ENCODE measurements at places on chromosomes 3 and 15.
A peak's percentile ranks its signal among the peaks of the same experiment; 100 is the strongest.

- no peak for DNase-seq
These were observed 84.4 kb downstream of the ANKRD28 start for GRCh38 chr3:15713364-15713763.

DNA sequence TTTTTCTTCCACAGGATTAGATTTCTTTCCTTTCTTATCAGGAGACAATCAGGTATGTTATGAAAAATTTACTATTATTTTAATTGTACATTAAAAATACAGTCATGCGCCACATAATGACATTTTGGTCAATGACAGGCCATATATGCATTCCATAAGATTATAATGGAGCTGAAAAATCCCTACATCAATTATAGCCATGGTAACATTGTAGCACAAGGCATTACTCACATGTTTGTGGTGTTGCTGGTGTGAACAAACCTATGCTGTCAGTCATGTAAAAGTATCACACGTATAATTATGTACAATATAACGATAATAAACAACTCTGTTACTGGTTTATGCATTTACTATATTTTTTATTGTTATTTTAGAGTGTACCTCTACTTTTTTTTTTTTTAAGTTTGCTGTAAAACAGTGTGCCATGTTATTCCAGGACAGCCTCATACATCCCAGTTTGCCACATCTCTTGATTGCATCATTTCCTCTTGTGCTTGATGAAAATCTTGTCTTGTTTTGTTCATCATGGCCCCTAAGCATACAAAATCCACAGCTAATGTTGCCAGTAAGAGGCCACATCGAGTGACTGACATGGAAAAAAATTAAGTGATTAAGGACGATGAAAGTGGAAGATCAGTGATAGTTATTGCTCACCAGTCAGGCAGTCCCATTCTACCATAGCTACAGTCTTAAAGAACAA, 21.4 kb downstream of the CALML4 start:
- no peak for DNase-seq

DNA sequence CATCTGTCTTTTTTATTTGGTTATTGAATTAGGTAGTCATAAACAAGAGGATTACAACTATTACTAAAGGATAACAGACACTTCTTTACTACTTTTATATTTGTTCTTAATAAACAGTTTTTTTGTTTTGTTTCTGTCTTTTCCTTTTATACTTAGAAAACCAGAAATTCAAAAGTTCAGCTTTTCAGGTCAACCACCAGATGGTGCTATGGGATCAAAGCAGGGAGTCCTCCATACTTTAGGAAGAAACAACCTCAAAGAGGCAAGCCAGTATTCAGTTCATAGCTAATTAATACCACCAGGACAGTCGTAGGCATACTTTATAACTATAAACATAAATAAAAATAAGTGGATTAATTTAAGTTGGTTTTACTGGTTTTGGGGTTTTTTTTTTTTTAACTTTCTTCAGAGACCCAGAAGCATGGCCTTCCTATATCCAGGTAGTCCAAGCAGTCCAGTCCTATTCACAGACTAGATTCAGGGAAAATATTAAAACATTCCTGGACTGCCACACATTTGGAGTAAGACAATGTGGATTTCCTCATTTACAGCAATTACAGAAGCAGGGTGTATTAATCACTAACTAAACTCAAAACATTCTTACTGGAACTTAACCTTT, 16.0 kb upstream of the EID1 start:
- DNase-seq = peak; percentile 55

GRCh38 chr15:51798281-51798680, 31.2 kb upstream of the TMOD3 start:
- DNase-seq = no peak

- no peak for DNase-seq
These were observed 50.1 kb downstream of the GPR176 start for GRCh38 chr15:39869858-39870515.

DNA sequence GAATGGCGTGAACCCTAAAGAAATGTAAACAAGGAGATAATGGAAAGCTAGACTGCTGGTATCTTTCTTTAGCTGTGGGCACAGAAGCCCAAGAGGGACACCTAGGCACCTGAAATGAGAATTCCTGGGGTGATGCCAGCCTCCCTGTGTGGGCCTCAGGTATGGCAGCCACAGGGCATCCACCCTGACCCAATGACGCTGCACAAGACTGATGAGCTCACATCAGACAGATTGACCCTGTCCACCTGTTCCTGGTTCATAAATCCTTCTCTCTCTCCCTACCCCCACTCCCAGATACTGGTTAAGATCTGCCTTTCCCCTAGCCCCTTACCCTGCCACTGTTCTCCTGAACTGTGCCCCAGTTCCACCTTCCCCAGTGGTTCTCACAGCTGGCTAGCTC, 1.5 kb downstream of the GLB1 start:
- DNase-seq = no peak

- no peak for DNase-seq
These were observed 168.2 kb downstream of the ECT2 start for GRCh38 chr3:172918568-172919296.

DNA sequence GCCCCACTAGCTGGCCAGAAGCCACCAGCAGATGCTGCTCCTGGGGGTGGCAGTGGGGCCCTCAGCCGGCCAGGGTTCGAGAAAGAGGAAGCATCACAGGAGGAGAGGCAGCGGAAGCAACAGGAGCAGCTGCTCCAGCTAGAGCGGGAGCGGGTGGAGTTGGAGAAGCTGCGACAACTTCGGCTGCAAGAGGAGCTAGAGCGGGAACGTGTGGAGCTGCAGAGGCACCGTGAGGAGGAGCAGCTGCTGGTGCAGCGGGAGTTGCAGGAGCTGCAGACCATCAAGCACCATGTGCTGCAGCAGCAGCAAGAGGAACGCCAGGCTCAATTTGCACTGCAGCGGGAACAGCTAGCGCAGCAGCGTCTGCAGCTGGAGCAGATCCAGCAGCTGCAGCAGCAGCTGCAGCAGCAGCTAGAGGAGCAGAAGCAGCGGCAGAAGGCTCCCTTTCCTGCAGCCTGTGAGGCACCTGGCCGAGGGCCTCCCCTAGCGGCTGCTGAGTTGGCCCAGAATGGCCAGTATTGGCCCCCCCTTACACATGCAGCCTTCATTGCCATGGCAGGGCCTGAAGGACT, 17.5 kb upstream of the APEH start:
- no peak for DNase-seq

DNA sequence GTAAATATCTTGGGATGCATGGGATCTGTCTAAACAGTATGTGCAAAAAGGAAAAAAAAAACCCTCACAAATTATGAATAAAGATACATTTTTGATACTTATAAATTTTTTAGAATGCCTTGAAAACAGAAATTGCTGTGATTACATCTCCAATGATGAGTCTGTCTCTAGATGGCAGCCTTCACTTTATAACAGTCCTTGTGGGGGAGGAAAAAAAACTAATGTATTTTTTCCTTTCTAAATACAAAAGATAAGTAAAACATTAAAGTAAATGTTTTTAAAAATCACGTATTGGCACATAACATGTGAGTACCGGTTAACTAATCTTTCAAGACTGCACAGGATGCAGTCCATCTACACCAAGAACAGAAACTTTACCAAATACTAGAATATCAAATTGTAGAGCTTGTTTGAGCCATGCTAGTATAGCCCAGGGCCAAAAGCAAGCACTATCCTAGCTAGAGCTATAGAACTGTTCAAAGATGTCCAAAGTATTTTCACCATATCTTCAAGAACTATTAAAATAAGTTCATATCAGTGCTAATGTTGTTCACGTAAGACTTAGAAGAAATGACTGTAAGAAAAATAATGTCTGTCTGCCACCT, 206.4 kb downstream of the STAG1 start:
- DNase-seq = no peak

DNA sequence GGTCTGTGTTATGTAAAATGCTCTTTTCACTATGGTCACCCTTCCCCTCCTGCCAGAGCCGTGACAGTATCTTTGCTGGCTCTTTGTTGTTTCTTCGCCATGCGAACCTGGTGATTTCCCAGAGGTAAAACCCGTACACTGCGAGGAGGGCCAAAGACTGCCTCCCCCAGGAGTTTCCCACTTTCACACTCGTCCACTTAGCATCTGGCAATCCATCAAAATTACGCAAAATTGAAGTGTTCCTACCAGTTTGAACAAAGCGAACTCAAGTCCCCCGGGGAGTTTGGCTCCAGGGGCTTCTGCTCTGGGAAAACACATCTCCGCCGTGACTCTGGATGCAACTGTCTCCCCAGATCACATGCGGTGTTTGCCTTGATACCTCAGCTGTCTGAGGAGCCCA, 239.9 kb downstream of the FAM43A start:
- no peak for DNase-seq

DNA sequence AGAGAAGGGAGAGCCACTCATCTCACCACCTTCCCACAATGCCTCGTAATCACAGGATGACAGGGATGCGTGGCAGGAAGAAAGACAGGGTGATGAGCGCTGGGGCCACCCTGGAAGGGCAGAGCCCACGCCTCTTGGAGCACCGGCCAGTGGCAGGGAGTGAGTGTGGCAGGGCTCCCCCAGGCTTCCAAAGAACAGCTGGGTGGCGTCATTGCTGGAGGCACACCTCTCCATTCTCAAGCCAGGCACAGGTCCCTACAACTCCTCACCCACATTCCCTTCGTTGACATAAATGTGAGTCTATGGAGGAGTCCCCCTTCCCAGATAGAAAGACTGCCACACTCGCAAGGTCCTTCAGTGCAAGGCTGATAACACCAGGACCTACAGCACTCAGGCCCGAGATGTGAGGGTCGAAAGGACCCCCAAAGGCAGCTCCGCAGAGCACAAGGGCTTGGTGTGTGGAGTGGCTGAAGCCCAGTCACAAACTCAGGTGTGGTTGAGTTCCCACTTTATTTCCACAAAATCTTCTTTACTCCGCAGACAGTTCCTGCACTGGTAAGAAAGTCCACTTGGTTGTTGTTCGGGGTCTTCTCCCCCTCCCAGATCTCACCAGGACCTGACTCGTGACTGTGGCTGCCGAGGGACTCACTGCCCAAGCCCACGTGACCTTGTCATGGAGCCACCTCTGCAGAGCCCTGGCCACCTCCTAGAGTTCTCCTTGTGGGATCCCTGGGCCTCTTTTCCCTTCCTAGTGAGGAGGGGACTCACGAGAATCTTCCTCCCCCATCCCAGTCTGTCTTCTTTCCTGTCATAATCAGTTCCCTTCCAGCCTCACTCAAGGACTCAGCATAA, 22.4 kb upstream of the CORO2B start:
- no peak for DNase-seq

DNA sequence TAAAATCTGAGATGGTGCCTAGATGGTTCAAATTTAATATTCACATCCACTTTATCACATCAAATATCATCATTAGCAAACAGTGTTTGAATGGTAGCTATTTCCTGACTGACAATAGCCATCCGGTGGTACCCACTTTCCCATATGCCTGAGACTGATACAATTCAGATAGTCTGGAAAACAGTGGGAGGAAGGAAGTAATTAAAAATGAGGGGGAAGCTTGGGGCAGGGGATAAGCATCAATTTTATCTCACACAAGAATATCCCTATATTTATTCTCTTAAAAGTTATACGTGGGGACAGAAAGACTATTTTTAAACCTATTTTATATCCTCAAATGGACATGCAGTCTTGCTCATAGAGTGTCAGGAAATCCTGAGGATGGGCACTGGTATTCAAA, 122.5 kb upstream of the GAP43 start:
- no peak for DNase-seq

DNA sequence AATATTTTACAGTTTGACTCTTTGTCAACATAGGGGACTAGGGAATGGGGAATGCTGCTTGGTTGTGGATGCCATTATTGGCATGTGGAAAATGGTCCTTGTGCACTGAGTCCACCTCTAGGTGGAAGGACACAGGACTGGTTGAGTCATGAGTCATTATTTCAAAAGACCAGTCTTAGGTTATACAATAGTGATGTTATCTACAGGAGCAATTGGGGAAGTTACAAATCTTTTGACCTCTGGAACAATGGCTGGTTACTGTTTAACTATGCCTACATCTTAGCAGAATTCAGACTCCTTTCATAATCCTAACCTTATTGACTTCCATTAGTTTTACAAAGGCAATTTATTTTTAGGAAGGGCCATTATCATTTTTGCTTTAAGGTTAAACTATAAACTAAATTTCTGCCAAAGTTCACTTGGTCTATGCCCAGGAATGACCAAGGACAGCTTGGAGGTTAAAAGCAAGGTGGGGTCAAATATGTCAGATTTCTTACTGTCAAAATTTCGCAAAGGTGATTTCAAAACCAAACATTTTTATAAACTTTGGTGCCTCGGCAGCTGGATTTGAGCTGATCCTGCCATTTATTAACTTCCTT, 11.8 kb upstream of the CCR8 start:
- no peak for DNase-seq

DNA sequence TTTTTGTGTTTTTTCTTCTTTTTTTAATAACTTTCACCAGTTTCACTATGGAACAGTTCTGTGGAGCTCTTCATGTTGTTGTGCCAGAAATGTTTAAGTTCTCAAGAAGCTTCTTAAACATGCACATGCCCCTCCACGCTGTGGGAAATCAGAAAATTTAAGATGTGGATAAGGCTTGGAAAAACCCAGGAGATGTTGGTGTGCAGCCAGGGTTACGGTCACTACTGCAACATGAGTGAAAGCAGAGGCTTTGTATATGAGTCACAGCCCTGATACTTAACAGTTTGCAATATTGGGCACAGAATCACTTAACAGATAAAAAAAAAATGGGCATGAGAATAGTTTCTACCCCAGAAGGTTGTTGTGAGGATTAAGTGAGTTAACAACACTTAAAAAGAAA, 399.9 kb downstream of the LRTM1 start:
- DNase-seq = no peak

- no peak for DNase-seq
These were observed 6.3 kb downstream of the DUOXA1 start for GRCh38 chr15:45123397-45123796.
